ENCODE measurements at places on chromosomes 3 and 15. TPM values are rescaled to one million over a fixed set of nuclear protein-coding genes. Genes with fewer than 3 reads are reported as not detected.

GRCh38 chr3:134150476-134150875 is 100.2 kb downstream of the RYK start:
- DNase-seq = no peak

DNA sequence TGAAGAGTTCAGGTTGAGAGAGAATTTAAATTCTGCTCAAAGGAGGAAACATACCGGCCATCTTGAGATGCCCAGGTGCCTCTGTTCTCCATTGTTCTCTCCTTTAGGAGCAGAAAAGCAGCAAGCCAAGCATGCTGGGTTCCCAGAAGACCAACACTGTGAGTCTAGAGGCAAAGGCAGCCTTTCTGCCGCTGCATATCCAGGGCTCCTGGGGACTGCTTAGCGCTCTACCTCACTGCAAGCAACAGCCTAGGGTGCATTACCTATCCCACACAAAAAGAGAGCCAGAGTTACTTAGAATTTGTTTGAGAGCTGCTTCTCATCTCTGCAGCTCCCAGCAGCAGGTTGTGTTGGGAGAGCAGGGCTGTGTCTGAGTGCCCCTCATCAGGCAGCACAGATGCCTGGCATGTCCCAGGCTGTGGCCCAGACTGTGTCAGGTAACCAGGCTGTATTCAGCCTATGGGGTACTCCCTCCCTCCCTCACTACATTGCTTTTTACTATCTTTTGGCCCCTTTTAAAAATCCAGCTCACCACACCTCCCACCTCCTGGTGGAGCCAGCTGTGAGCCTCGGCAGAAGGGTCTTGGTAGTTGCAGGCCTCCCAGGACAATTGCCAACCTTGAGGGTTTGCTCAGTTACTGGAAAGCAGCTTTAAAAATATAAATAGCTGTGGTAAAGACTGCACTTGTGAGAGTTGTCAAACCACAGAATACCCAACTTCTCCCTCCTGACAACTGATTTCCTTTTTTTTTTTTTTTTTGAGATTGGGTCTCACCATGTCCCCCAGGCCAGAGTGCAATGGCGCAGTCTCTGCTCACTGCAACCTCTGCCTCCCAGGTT is 30.2 kb downstream of the BCL2L10 start:
- DNase-seq = no peak

GRCh38 chr3:58899953-58900298 is 149.9 kb downstream of the CFAP20DC start:
- no peak for DNase-seq

The POLQ gene
- total RNA-seq = 10.1 TPM

The CYP1A2 gene
- not detected for total RNA-seq

The LTF gene
- 0.23 TPM for total RNA-seq

- no peak for DNase-seq
These were observed 151.2 kb downstream of the SERPINI1 start for GRCh38 chr3:167886690-167887089.

The PLA2G4F gene
- total RNA-seq = not detected

Measured in endodermal cell (in vitro differentiated cells).